Bladder microvascular endothelial cell (primary cell): ENCODE measurements at places on chromosomes 1 and 21. TPM values are rescaled to one million over a fixed set of nuclear protein-coding genes. Genes with fewer than 3 reads are reported as not detected.

PPIAL4G gene
- not detected in 2 replicates for total RNA-seq

OLFML3 gene
- 1.6 and 18.5 TPM in 2 replicates for total RNA-seq

OR2M3 gene
- total RNA-seq = not detected in 2 replicates

SLC35D1 gene
- 2.6 and 6.9 TPM in 2 replicates for total RNA-seq
